Endothelial cell of coronary artery (primary cell): ENCODE measurements at places on chromosomes 16 and 17. TPM values are rescaled to one million over a fixed set of nuclear protein-coding genes. Genes with fewer than 3 reads are reported as not detected.

Gene FOXL1
- total RNA-seq, result 1.2 and 10.2 TPM in 2 replicates

Gene NLK
- total RNA-seq, result 26.5 and 32.3 TPM in 2 replicates

Gene HLF
- 0.18 TPM in 1 of 2 replicates, not detected in the other for total RNA-seq

Gene CD300E
- not detected in 2 replicates for total RNA-seq

Gene TEX14
- under 0.01 and 0.19 TPM in 2 replicates for total RNA-seq

Gene MYH8
- total RNA-seq, result not detected in 2 replicates

Gene TP53TG3
- total RNA-seq, result not detected in 2 replicates

Gene GUCY2D
- not detected in 2 replicates for total RNA-seq

Gene GJC1
- 7.0 and 7.8 TPM in 2 replicates for total RNA-seq

Gene ADORA2B
- 6.7 and 12.5 TPM in 2 replicates for total RNA-seq

Gene CTRB1
- total RNA-seq, result not detected in 2 replicates

Gene ASPA
- total RNA-seq, result 0.09 TPM in 1 of 2 replicates, not detected in the other

Gene WSCD1
- 45.8 and 71.0 TPM in 2 replicates for total RNA-seq

Gene CDK3
- 0.45 and 2.0 TPM in 2 replicates for total RNA-seq

Gene CD300A
- not detected in 2 replicates for total RNA-seq

Gene KCNJ18
- not detected in 2 replicates for total RNA-seq

Gene TSPOAP1
- total RNA-seq, result not detected in 2 replicates

Gene BAIAP2
- total RNA-seq, result 6.0 TPM in 2 replicates

Gene MILR1
- total RNA-seq, result 2.7 and 6.9 TPM in 2 replicates
